Fibroblast of skin of left quadriceps (primary cell): ENCODE measurements at places on chromosomes 1 and 21.
A peak's percentile ranks its signal among the peaks of the same experiment; 100 is the strongest.

DNA sequence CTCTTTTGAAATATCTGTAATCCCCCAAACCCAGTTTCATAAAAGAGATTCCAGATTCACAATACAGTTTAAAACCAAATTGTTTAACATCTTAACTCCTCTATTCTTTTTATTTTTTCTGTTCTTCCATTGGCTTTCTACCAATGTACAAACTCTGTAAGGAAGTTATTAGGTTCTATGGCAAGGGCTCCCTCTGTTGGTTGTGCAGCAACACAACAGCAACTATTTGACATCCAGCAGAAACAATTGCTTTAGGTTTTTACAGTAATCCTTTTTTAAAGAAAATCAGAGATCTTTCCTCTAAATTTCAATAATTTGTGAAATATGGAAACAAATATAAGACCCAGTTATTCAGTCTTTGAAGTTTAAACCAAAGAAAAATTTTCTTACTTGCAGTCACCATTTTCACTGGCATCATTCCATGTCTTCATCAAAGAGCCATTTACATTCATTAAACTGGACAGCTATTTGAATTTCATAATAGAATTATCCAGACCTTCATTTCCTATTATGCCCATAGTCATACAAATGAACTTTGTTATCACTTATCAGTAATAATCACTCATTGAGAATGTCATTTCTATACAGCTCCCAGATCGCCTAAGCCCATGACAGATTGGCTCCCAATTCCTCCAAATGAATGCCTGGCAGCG is 46.5 kb upstream of the RNF11 start:
- DNase-seq, result peak; percentile 48

DNA sequence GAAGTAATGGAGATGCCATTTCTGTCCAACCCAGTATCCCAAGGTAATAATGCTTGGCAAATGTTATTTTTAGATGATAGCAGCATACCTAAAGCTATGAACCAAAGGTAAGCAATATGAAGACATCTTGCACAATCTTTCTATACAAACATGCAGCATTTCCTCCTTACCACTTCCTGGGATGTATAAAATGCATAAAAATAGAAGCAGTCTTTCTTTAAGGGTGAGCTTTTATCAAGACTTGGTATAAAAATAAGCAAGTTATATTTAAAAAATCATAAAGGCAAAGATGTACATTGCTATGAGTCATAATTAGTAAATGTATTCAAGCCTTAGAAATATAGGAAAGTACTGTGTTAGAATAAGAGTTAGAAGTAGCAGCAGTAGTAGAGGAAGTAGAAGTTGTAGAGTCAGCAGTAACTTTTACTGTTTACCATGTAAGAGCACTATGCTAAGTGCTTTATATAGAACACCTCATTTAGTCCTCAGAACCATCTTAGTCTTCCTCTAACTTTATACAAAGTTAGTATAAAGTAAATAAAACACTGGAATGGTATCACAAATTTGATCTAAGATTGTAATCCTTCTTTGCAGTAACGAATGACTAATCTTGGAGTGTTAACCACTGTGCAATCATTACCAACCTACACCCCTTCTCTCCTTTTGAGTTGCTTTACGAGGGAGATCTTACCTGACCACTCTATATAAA is 371.3 kb downstream of the VAV3 start:
- DNase-seq, result no peak

DNA sequence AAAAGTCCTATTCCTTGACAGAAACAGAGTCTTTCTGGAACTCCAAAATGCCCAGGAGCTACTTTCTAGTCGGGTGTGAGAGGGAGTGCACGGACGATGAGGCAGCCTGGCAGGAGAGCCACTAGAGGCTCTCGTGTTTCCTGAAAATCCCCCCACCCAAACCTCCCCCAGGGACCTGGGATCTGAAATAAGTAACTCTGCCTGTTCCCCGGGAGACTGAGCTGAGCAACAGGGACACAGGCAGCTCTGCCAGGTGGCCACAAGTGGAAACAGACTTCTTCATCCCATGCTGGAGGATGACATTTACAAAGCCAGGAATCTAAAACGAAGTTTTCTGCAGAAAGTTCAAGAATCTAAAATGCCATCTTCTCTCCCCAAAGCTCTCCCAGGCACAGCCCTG is 77.1 kb downstream of the ITPKB start:
- no peak for DNase-seq

- no peak for DNase-seq
Measured at GRCh38 chr21:38282921-38283320, 26.1 kb downstream of the KCNJ15 start.
